ENCODE measurements at places on chromosomes 2 and 18.

DNA sequence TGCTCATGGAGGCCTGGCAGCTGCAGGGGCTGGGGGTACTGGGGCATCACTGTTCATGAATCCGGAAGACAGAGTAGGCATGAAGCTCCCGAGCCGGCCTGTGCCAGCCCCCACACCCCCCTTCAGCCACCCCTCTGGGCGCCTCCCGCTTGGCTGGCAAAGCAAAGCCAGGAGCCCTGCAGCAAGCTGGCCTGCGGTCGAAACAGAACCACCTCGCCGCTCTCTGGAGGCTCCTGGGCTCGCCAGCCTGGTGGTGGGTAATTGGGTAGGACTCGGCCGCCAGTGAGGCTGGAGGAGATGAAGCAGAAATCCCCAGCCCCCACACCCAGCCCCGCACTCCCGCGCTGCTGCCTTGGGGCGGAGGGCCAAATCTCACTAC, 70.9 kb upstream of the GPC1 start:
- no peak for DNase-seq

GRCh38 chr2:75896779-75897366, 186.2 kb upstream of the GCFC2 start:
- DNase-seq, result no peak

- DNase-seq, result no peak
Observed at GRCh38 chr2:172079838-172080640, 5.3 kb upstream of the DLX1 start.

GRCh38 chr2:84631047-84631446, 114.7 kb downstream of the DNAH6 start:
- no peak for DNase-seq

DNA sequence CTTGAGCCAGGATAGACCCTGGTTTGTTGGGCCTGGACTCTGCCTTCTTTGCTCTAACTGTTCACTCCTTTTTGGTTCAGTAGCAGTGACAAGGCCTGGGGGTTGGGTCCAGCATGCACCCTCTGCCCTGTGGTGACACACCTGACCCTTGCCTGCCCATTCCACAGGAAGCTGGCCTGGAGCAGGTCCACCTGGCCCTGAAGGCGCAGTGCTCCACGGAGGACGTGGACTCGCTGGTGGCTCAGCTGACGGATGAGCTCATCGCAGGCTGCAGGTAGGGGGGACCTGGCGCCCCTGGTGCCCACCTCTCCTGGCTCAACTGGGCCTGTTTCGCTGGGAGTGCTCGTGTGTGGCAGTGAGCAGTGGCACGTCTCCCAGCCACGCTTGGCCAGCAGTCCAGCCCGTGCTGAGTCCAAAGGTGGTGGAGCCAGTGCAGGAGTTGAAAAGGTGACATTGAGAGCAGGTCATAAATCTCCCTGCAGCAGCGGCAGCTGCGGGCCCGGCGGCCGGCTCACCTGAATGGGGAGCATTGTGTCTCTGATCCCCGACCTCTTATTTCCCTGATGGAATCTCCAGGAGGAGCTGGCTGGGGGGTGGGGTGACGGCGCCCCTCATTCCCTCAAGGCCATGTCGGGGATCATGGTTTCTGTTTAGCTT, 102.6 kb downstream of the DYSF start:
- no peak for DNase-seq

GRCh38 chr2:161250864-161251436, 57.3 kb upstream of the PSMD14 start:
- DNase-seq, result no peak

Measured in activated CD4-positive, alpha-beta T cell treated with anti-CD3 and anti-CD28 coated beads, Interleukin-2, amount 50 U/mL, for 24 hours (primary cell).